ENCODE measurements at places on chromosomes 2 and 18.

- H3K36me3 ChIP-seq = peaks cover 21% of the 10 kb centered on the region
- no peak for DNase-seq
- H3K4me3 ChIP-seq = no peak overlapping the region
- peaks cover 2% of the 10 kb centered on the region for H3K4me1 ChIP-seq
- no peak overlapping the region for H3K27ac ChIP-seq
These were observed 329.3 kb downstream of the ARHGAP15 start for GRCh38 chr2:143458258-143459190.

- no peak overlapping the region for H3K27ac ChIP-seq
- H3K27me3 ChIP-seq = peaks cover 2% of the 10 kb centered on the region
- H3K4me1 ChIP-seq = no peaks in the 10 kb centered on the region
- no peak overlapping the region for H3K4me3 ChIP-seq
- no peak for DNase-seq
- H3K36me3 ChIP-seq = peaks cover 5% of the 10 kb centered on the region
These were observed 158.2 kb downstream of the NEB start for GRCh38 chr2:151576080-151576479.

- no peak overlapping the region for H3K4me3 ChIP-seq
- peaks cover 16% of the 10 kb centered on the region for H3K27me3 ChIP-seq
- H3K4me1 ChIP-seq = no peaks in the 10 kb centered on the region
- no peak overlapping the region for H3K27ac ChIP-seq
- DNase-seq = no peak
- no peaks in the 10 kb centered on the region for H3K36me3 ChIP-seq
These were observed 87.9 kb downstream of the OSBPL6 start for GRCh38 chr2:178282075-178282815.

- H3K36me3 ChIP-seq = no peaks in the 10 kb centered on the region
- DNase-seq = no peak
- peaks cover 5% of the 10 kb centered on the region for H3K4me1 ChIP-seq
- peaks cover 8% of the 10 kb centered on the region for H3K27me3 ChIP-seq
These were observed 470.6 kb upstream of the HS6ST1 start for GRCh38 chr2:128789221-128789620.

GRCh38 chr2:144642856-144643255 lies 122.9 kb upstream of the ZEB2 start:
- no peak overlapping the region for H3K4me3 ChIP-seq
- no peak overlapping the region for H3K27ac ChIP-seq
- no peak for DNase-seq
- no peaks in the 10 kb centered on the region for H3K27me3 ChIP-seq

- H3K27ac ChIP-seq = no peak overlapping the region
- H3K36me3 ChIP-seq = no peaks in the 10 kb centered on the region
- H3K4me3 ChIP-seq = no peak overlapping the region
- H3K4me1 ChIP-seq = peaks cover 3% of the 10 kb centered on the region
- H3K27me3 ChIP-seq = peaks cover 6% of the 10 kb centered on the region
- no peak for DNase-seq
These were observed 79.1 kb upstream of the MGAT4A start for GRCh38 chr2:98809878-98810587.

GRCh38 chr18:27728659-27729058 lies 448.3 kb downstream of the CDH2 start:
- H3K27ac ChIP-seq = no peak overlapping the region
- H3K36me3 ChIP-seq = no peaks in the 10 kb centered on the region
- no peak overlapping the region for H3K4me3 ChIP-seq
- H3K27me3 ChIP-seq = no peaks in the 10 kb centered on the region
- DNase-seq = no peak
- no peaks in the 10 kb centered on the region for H3K4me1 ChIP-seq

GRCh38 chr2:16566701-16567100 lies 98.9 kb downstream of the CYRIA start:
- DNase-seq = no peak
- H3K4me3 ChIP-seq = no peak overlapping the region
- peaks cover 45% of the 10 kb centered on the region for H3K36me3 ChIP-seq
- peaks cover 7% of the 10 kb centered on the region for H3K4me1 ChIP-seq

- peaks cover 4% of the 10 kb centered on the region for H3K4me1 ChIP-seq
- no peak overlapping the region for H3K4me3 ChIP-seq
- peaks cover 21% of the 10 kb centered on the region for H3K36me3 ChIP-seq
- H3K27ac ChIP-seq = no peak overlapping the region
- no peak for DNase-seq
- no peaks in the 10 kb centered on the region for H3K27me3 ChIP-seq
These were observed 9.3 kb downstream of the NIFK start for GRCh38 chr2:121727332-121727731.

- H3K4me1 ChIP-seq = no peaks in the 10 kb centered on the region
- H3K27ac ChIP-seq = no peak overlapping the region
- no peak overlapping the region for H3K4me3 ChIP-seq
- peaks cover 2% of the 10 kb centered on the region for H3K36me3 ChIP-seq
These were observed 23.7 kb upstream of the CD28 start for GRCh38 chr2:203682688-203683130.

DNA sequence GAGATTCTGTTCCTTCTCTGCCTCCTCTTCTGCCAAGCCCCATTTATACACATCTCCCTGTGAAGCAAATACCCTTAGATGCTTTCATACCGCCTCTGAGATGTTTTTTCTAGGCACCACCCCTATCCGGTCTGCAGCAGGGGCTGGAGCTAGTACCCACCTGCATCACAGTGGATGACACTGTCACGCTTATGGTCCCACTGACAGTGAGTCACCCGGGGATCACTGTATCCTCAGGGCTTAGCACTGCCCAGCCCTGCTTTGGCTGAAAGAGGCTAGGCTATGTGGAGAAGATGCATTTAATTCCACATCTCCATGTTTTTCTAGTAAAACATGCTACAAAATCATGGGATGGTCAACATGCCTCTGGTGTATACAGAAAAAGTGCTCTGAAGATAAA lies 9.9 kb downstream of the FABP1 start:
- no peaks in the 10 kb centered on the region for H3K4me1 ChIP-seq
- H3K4me3 ChIP-seq = no peak overlapping the region

GRCh38 chr2:156447761-156448160 lies 11.6 kb downstream of the GPD2 start:
- no peak for DNase-seq
- peaks cover 26% of the 10 kb centered on the region for H3K36me3 ChIP-seq
- H3K27me3 ChIP-seq = no peaks in the 10 kb centered on the region
- H3K4me3 ChIP-seq = no peak overlapping the region
- peaks cover 21% of the 10 kb centered on the region for H3K4me1 ChIP-seq

- H3K4me3 ChIP-seq = no peak overlapping the region
- DNase-seq = no peak
- H3K27ac ChIP-seq = no peak overlapping the region
- H3K36me3 ChIP-seq = no peaks in the 10 kb centered on the region
- H3K4me1 ChIP-seq = no peaks in the 10 kb centered on the region
These were observed 22.9 kb upstream of the TMEM87B start for GRCh38 chr2:112032224-112032586.

DNA sequence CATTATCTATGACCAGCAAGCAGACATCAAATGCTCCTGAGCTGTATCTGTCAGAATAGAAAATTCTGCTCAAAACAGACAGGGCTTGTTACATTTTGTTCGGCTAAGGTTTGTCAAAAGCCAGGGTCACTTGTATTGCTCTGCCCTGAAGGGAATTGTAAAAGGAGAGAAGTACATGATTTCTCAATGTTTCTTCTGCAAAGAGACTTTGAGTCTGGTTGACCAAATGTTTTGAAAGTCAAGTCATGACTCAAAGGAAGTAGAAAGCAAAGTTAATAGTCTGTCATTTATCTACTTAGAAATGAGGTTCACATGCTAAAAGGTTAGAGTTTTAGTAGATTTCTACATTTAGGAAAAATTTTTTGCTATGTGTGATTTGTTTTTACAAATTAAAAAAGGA lies 1624.1 kb upstream of the ZEB2 start:
- no peak overlapping the region for H3K4me3 ChIP-seq
- H3K36me3 ChIP-seq = no peaks in the 10 kb centered on the region
- no peaks in the 10 kb centered on the region for H3K27me3 ChIP-seq

- no peak overlapping the region for H3K4me3 ChIP-seq
- no peak for DNase-seq
- H3K27ac ChIP-seq = no peak overlapping the region
- peaks cover 22% of the 10 kb centered on the region for H3K27me3 ChIP-seq
These were observed 30.1 kb upstream of the SERPINE2 start for GRCh38 chr2:224069172-224069571.

GRCh38 chr2:143852759-143853158 lies 667.2 kb downstream of the ZEB2 start:
- H3K4me1 ChIP-seq = no peaks in the 10 kb centered on the region
- H3K27me3 ChIP-seq = peaks cover 2% of the 10 kb centered on the region
- no peaks in the 10 kb centered on the region for H3K36me3 ChIP-seq
- no peak overlapping the region for H3K4me3 ChIP-seq
- DNase-seq = no peak
- H3K27ac ChIP-seq = no peak overlapping the region

DNA sequence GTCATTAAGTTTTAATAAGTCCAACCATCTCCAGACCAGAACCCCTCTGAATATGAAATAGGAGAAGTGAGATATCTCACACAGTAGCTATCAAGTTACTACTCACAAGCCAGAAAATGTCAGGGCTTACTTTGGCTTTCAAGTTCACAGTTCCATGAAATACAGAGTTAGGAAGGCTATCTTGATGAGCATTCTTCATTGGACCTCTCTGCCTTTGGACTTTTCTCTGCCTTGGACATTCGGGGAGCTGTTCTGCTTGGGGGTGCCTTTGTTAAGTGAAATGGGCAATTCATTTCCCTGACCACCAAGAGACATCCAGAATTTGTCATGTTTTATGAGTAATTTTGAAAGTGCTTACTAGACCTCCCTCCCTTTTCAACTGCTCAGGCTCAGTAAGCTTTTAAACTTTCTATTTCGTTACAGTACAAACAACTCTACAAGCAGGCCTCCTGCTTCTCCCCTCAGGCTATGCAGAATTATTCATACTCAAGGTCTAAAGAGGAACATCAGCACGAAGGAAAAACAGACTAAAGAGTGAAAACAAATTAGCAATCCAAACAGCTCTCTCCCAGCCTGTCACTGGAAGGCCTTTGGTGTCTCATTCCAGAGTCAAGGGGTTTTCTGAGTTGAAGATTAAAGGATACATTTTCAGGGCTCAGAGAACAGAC lies 95.3 kb downstream of the MREG start:
- H3K27ac ChIP-seq = no peak overlapping the region
- peaks cover 14% of the 10 kb centered on the region for H3K27me3 ChIP-seq
- H3K4me3 ChIP-seq = no peak overlapping the region
- H3K36me3 ChIP-seq = no peaks in the 10 kb centered on the region

- peak; percentile 5 for DNase-seq
- H3K27ac ChIP-seq = no peak overlapping the region
- H3K27me3 ChIP-seq = peaks cover 17% of the 10 kb centered on the region
- H3K4me3 ChIP-seq = no peak overlapping the region
- H3K4me1 ChIP-seq = peaks cover 11% of the 10 kb centered on the region
- peaks cover 8% of the 10 kb centered on the region for H3K36me3 ChIP-seq
These were observed 314.4 kb upstream of the NT5C1B start for GRCh38 chr2:18903750-18904149.

DNA sequence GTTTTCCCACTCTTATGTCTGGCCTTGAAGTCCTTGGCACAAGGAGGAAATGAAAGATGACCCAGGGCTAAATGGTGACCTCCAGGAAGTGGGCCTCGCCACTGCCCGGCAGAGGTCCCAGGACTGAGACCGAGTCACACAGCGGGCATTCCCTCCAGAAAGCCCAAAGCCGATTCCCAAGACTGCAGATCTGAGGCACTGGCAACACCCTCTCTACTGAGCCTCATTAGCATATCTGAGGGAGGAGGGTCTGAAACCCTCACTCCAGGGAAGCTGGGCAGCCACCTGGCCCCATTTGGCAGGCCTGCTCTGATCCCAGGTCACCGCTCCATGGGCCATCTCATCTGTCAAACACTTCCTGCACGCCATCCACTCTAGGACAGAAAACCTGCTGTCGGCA lies 29.1 kb downstream of the FAM178B start:
- H3K27ac ChIP-seq = no peak overlapping the region
- no peak for DNase-seq
- H3K4me1 ChIP-seq = peaks cover 9% of the 10 kb centered on the region
- no peaks in the 10 kb centered on the region for H3K36me3 ChIP-seq

DNA sequence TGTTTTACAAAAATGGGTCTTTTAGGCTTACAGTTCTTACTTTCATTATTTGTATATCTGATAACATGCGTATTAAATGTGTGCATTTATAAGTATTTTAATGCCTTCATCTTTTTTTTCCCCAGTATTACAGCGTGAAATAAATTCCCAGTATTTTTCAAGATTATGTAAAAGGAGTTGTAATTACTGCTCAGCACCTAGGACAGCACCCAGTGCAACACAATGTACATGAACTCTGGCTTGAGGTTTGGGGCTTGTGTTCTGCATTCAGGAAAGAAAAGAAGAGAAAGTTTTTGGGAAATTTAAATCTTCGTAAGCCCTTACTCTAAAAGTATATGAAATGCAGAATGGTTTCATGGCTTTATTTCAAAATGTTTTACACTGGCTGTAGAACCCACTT lies 16.7 kb downstream of the ZNF638 start:
- H3K4me3 ChIP-seq = no peak overlapping the region
- no peak overlapping the region for H3K27ac ChIP-seq
- DNase-seq = no peak
- peaks cover 18% of the 10 kb centered on the region for H3K36me3 ChIP-seq
- H3K27me3 ChIP-seq = no peaks in the 10 kb centered on the region
- H3K4me1 ChIP-seq = peaks cover 25% of the 10 kb centered on the region

DNA sequence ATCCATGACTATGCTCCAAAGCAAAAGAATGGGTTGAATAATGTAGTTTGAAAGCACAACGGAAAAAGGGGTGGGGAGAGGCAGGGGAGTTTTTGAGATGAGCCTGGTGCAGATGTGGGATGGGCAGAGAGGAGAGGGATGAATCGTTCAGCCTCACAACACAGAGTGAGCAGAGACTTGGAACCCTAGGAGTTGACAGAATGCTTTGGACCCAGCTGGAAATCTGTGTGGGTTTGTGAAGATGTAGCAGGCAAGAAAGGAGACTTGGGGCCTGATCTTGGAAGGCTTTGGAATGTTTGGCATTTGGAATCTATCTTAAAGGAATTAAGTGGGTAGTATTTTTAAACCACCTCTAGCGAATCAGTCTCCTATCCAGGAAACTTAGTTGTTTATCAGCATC lies 66.0 kb upstream of the KCTD1 start:
- H3K4me1 ChIP-seq = no peaks in the 10 kb centered on the region
- H3K27ac ChIP-seq = no peak overlapping the region
- H3K36me3 ChIP-seq = no peaks in the 10 kb centered on the region
- peaks cover 10% of the 10 kb centered on the region for H3K27me3 ChIP-seq

GRCh38 chr2:111712940-111713515 lies 171.0 kb downstream of the ANAPC1 start:
- H3K27me3 ChIP-seq = peaks cover 4% of the 10 kb centered on the region
- no peaks in the 10 kb centered on the region for H3K4me1 ChIP-seq
- H3K4me3 ChIP-seq = no peak overlapping the region
- no peak overlapping the region for H3K27ac ChIP-seq
- no peaks in the 10 kb centered on the region for H3K36me3 ChIP-seq
- no peak for DNase-seq
